ENCODE measurements at places on chromosomes 7 and 10. TPM values are rescaled to one million over a fixed set of nuclear protein-coding genes. Genes with fewer than 3 reads are reported as not detected.

The MACC1 gene
- polyA plus RNA-seq: 9.8 TPM

The LRRC4 gene
- 8.4 TPM for polyA plus RNA-seq

The GPR26 gene
- polyA plus RNA-seq: not detected

The ELAPOR2 gene
- polyA plus RNA-seq: 7.7 TPM

The CCSER2 gene
- polyA plus RNA-seq: 30.9 TPM

The ABCF2 gene
- polyA plus RNA-seq: 24.8 TPM

The PRKG1 gene
- polyA plus RNA-seq: 13.7 TPM

The IGFBP1 gene
- polyA plus RNA-seq: 0.50 TPM

The ANKRD30A gene
- not detected for polyA plus RNA-seq
